AG04450 (cell line): ENCODE measurements at places on chromosomes 1 and 21.
A peak's percentile ranks its signal among the peaks of the same experiment; 100 is the strongest.

DNA sequence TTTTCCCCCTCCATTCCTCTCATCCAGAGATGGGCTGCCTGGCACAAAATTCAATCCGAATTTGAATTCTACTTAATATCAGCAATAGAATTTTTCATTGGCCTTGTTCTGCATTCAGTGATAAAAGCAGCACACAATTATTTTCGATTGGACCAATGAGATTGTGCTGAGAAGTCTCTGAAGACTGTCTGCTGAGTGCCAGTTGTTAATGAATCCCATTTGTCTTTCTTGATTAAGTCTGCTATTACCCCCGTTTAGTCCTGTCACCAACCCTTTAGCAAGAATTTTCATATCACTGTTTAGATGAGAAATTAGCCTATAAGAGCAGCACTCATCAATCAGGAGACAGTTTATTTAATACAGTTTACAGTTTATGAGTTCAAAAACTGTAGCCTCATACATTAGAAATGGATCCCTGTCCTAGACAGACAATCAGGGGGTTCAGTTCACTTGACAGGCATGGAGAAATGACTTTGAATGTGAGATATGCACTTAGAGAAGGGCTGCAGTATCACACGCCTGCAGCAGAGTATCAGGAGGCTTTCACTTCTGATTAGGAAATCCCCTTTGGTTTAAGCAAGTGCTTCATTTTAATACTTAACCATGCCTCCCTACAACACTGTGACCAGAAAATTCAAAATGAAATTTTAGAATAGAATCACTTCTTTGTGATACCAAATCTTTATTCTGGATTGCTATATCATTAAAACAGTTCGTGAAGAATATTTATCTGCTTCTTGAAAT lies 304.7 kb upstream of the PTBP2 start:
- DNase-seq, result no peak

GRCh38 chr1:154744352-154745035 lies 125.6 kb downstream of the KCNN3 start:
- DNase-seq, result no peak

DNA sequence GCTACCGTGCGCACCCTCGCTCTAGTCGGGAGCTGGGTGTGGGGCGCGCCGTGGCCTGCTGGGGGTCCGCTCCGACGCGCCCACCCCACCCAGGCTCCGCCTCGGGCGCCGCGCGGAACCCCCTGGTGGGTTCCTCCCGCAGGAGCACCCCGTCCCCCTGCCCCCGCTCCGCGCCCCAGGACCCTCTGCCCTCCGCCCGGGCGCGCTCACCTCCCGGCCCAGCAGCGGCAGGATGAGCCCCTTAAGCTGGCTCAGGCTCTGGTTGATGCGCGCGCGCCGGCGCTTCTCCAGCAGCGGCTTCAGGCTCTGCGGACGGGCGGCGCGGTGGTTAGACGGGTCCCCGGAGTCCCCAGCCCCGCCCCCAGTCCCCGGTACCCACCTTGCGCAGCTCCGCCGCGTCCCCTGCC lies 319 bp downstream of the HES2 start:
- DNase-seq, result no peak

DNA sequence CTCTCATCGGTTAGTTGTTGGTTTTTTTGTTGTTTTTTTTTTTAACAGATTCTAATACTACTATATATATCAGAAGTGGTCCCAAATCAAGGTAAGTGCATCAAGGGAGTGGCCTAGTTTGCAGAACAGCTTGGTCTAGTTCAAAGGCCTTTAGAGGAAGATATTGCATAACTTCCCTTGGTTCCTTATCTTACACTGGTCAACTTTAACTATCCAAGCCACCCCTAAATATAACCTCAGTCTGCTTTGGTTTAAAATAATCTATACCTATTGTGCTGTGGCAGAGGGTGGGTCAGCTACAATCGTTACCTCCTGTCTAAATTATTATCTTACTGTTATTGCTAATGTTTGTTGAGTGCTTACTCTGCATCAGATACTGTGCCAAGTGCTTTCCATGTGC lies 6.9 kb downstream of the S100A12 start:
- no peak for DNase-seq

GRCh38 chr1:116012716-116013115 lies 36.4 kb downstream of the SLC22A15 start:
- DNase-seq, result no peak

GRCh38 chr1:185215911-185216310 lies 58.9 kb downstream of the SWT1 start:
- no peak for DNase-seq

DNA sequence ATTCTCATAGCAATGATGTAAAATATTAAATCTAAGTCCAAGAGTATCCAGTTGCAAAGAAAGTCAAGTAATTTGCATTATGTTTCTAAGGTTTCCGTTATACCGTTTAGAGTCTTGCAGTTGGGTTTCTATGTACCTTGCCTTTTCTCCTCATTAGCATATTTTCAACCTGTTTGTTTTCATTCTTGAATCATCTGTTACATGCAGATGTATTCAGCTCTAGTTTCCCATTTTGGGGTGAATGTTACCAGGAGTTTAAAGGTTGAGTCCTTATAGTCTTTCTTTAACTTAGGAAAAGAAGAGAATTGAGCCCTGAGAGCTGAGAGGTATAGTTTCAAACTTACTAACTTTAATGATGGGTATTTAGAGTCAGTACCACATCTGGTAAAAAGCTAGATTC lies 139.9 kb downstream of the NFIA start:
- no peak for DNase-seq

GRCh38 chr1:151401125-151401788 lies 1.9 kb downstream of the PSMB4 start:
- no peak for DNase-seq

DNA sequence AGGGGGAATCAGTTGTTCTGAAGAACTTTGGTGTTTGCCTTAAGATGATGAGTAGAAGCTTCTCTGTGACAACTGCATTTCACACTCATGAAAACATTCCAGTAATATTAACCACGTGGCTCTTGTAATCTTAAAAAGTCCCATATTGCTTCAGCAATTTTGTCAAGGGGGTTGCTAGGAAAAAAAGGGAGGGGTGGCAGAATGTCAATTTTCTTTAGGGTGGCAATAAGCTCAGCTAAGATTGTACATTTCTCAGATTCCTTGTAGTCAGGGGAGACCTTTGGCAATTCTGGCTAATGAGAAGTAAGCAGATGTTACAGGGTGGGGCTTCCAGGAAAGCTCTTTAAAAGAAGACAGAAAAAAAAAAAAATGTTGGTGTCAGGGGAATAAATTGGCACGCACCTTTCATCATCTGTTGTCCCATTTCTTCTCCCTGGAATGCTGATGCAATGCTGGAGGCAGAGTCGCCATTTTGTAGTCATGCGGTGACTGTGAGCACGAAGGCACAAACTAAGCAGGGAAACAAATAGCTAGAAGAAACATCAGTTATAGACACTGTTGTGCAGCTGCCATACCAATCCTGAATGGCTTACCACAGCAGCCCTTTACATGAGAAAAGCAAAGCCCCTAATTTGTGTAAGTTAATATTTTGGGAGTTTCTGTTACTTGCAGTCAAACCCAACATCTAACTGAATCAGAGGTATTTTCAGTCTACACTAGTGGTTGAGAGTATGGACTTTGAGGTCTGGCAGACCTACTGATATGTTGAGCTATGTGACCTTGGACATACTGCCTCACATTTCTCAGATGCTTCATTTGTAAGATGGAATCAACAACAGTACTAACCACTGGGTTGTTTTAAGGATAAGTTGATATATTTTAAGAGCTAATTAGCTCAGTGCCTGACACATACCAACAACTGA lies 56.1 kb upstream of the MRPS6 start:
- no peak for DNase-seq

DNA sequence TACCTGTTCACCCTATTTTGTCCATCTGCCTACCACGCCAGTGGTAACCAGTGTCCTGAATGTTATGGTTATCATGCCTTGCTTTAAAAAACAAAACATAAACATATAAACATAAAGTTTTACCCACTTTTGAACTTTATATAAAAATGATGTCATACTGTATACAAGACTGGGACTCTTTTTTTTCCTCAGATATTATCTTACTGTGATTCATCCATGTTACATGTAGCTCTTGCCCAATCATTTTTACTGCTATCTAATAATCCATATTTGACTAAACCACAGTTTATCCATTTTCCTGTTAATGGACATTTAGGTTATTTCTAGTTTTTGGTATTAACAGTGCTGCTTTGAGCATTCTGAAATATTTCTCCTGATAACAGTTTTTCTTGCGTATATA lies 78.8 kb downstream of the GPR161 start:
- DNase-seq, result no peak

GRCh38 chr1:10796029-10796944 lies at the start of gene CASZ1:
TSS of gene CASZ1 (minus strand) at chr1:10796646. CDS start at chr1:10693889, 102,757 bp downstream.
- peak; percentile 71 for DNase-seq

- no peak for DNase-seq
Measured at GRCh38 chr1:93692983-93693591, 11.4 kb upstream of the BCAR3 start.

DNA sequence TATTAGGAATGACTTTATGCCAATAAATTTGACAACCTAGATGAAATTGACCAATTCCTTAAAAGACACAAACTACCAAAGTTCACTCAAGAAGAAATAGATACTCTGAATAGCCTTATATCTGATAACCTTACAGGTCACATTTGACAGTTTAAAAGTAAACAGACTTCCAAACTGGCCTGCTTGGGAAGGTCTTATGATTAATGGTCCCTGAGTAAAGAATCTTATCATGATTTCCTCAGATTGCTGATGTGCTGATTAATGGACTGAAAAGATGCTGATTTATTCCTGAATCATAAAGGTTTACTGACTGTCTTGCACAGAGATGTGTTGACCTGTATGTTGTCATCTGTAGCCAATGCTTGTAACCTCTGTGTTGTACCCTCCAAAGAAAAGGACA lies 9.7 kb upstream of the FTCD start:
- DNase-seq, result no peak

GRCh38 chr1:164610538-164611222 lies 51.7 kb downstream of the PBX1 start:
- DNase-seq, result no peak

- DNase-seq, result no peak
Measured at GRCh38 chr1:27956761-27957160, 3.0 kb upstream of the XKR8 start.

GRCh38 chr1:66399888-66400529 lies 133.9 kb upstream of the SGIP1 start:
- no peak for DNase-seq

DNA sequence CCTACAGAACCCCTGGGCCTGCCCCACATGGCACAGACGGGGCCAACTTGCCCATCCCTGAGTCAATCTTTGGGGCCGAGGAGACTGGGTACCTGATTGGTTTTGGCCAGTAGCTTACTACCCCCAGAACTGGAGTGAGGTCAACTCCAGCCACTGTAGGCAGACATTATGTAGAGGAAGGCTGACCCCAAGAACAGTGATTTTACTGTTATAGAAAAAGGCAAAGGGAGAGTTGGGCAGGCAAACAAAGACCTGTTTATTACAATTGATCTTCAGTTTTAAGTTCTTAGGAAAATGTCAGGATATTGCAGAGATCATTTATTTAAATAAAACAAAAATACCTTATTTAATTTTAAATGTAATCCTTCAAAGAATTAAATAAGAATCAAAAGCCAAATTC lies 653.8 kb downstream of the NPHP4 start:
- no peak for DNase-seq

GRCh38 chr1:23395154-23395724 lies 25.6 kb upstream of the ZNF436 start:
- no peak for DNase-seq

DNA sequence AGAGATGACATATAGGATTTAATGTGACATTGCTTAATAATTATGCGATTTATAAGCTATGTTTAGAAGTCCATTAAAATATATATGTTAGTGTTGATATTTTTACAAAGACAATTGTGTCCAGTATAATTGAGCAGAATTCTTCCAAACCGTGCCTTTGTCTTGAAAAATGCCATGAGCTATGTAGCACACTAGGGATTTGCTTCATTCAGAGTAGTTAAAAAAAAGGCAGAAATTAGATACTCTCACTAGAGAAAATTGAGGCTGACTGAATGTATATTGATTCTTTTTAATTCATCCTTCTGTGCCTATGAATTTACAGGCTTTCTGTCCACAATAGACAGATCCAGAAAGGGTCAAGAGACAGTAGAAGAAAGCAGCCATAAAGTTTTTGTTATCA lies 429.0 kb downstream of the NEGR1 start:
- DNase-seq, result no peak

GRCh38 chr21:30257773-30258172 lies 25.0 kb downstream of the KRTAP24-1 start:
- no peak for DNase-seq

DNA sequence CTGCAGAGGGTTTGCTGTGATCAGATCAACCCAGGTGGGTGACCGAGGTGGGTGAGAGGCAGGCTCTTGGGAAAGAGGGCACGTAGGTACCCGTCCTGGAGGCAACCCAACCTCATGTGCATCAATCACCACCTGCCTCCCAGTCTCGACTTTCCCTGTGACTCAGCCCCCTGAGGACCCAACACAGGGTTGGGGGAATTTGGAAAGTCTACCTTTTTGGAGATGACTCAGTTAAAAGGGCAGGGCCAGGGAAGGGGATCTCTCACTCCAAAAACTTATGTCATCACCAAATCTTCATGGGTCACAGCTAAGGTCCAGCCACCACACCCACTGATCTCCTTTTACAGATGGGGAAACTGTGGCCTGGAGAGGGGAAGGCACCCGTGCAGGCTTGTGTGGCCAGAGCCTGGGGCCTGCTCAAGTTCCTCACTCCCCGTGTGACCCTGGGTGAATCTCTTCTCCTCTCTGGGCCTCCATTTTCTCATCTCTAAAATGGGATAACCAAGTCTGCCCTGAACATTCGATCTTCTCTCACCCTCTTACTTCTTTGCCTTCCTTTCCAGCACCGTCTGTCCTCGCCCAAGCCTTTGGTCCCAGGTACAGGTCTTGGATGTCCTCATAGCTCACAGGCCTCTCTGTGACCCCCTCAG lies 34.6 kb upstream of the WNT4 start:
- DNase-seq, result no peak

GRCh38 chr1:223332997-223333396 lies 31.0 kb downstream of the SUSD4 start:
- no peak for DNase-seq

GRCh38 chr1:47875831-47876586 lies 121.2 kb downstream of the TRABD2B start:
- no peak for DNase-seq

DNA sequence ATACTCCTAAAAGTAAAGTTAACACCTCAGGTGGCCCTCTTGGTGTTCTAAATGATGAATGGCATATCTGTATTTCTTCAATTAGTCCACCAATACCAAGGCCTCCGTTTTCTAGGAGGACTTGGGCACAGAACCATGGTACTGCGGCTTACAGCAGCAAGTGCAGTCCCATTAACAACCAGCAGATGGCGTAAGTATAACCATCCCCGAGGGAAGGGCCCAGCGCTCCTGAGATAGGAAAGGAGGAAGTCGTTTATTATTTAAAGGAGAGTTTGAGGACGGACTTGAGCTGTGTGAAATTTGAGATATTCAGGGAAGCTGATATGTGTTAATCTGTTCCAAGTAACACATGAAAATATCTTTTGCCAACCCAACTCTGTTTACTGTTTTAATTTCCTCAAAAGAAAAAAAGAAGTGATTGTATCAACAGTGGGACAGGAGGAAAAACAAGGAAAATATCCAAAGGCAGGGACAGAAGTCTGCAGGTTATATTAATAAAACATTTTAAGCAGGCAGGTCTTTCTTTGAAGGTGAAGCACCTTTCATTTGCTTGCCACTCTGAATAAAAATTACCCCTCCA lies 37.7 kb upstream of the KCNJ15 start:
- peak; percentile 58 for DNase-seq

GRCh38 chr1:23168079-23168444 lies 594 bp downstream of the LUZP1 start:
- DNase-seq, result no peak

- DNase-seq, result no peak
Measured at GRCh38 chr1:41558761-41559171, 74.3 kb upstream of the EDN2 start.
